Activated CD4-positive, alpha-beta memory T cell treated with anti-CD3 and anti-CD28 coated beads, Interleukin-2, amount 10 ng/mL, durations not matched to agents 7 days and 5 days (primary cell): ENCODE measurements at places on chromosomes 7 and 10. TPM values are rescaled to one million over a fixed set of nuclear protein-coding genes. Genes with fewer than 3 reads are reported as not detected.
A peak's percentile ranks its signal among the peaks of the same experiment; 100 is the strongest.

DNA sequence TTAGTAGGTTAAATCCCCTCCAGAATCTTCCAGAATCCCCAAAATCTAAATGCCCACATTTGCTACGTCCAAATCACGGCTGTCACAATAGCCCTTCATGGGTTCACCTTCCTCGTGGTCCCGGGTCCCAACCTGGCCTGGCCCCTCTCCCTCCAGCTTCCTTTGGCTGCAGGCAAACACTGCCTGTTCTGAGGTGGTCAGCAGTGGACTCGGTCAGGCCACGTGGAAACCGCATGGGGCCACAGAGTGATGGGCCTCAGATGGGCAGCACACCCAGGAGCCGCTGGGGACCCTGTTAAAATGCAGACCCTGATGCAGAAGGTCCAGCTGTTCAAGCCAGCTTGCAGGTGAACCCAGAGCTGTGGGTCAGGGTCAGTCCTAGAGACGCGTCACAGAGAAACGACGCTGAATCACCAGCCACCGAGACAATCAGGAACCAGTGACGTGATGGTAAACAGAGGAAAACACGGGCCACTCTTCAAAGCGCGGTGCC, 588.6 kb downstream of the DNAJB6 start:
- no peak for DNase-seq

- no peak for DNase-seq
Observed at GRCh38 chr10:22795546-22795945, 81.2 kb upstream of the PIP4K2A start.

GRCh38 chr10:107727767-107728317, 563.3 kb upstream of the SORCS1 start:
- no peak for DNase-seq

GRCh38 chr10:111247781-111248389, 171.1 kb downstream of the ADRA2A start:
- DNase-seq: no peak

- DNase-seq: no peak
Observed at GRCh38 chr10:131177431-131178327, 133.8 kb downstream of the TCERG1L start.

- peak; percentile 46 for DNase-seq
Observed at GRCh38 chr10:103476046-103476768, 2.8 kb downstream of the CALHM3 start.

Gene SEMA3E
- not detected for total RNA-seq

DNA sequence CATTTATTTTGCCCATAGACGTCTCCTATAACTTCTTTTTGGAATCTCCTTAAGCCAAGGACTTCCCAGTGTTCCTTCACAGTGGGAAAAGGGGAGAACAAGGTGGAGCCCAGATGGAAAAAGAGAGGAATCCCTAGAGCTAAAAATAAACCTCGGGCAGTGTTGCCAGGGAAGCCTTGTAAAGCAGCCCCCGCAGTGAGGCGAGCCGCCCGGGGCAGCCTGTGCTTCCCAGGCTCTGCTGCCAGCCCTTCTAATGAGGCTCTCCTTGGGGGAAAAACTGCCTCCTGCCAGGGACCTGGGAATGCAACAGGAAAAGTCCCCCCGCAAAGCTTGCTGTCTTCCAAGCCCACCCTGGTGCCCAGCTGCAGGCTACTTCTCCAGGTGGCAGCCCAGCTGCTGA, 71.7 kb downstream of the SH3PXD2A start:
- no peak for DNase-seq

Gene SOSTDC1
- total RNA-seq: not detected

- no peak for DNase-seq
Observed at GRCh38 chr10:2772816-2773631, 294.3 kb upstream of the PFKP start.

- DNase-seq: no peak
Observed at GRCh38 chr10:4051011-4051640, 266.1 kb upstream of the KLF6 start.

DNA sequence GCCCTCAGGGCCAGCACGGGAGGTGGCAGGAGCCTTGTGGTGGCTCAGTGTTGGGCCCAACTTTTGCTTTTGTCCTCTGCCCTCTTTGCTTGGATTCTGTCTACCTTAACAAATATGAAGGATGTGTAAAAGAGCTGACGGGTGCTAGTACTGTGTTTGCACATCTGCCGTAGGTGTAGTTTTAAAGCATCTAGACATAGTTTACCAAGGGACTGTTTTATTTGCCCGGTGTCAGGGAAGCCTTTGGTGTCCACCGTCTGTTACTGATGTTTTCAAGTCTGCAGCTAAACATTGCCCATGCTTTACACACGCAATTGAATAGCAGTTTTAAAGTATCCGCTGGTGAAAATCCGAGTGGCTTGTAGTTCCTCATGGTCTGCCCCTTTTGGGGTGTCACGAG, 87.8 kb downstream of the DYNC2I1 start:
- no peak for DNase-seq

Gene SORCS3
- total RNA-seq: not detected

GRCh38 chr7:88490874-88491273, 184.2 kb upstream of the STEAP4 start:
- DNase-seq: no peak

Gene CCL26
- total RNA-seq: not detected

Gene DEPP1
- 1.9 TPM for total RNA-seq

DNA sequence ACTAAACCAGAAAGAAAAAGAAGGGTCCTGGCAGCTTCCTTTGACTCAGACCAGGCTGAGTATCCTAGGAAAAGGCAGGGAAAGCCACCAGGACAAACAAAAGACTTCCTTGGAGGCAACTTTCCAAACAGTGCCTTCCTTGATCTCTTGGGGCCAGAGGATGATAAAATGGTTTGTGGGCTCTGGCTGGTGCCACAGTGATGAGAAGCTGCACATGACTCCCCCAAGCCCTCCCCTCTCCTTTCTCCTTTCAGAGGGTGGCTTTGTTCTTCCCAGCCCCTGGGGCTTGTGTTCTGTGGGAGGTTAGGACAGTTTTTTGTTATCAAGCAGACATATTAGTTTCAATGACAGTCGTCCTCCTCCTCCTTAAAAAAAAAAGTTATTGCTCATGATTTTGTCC, 183.2 kb downstream of the SEM1 start:
- no peak for DNase-seq

GRCh38 chr10:125113691-125114371, 46.5 kb downstream of the CTBP2 start:
- no peak for DNase-seq
